ENCODE measurements at places on chromosomes 7 and 10.
A peak's percentile ranks its signal among the peaks of the same experiment; 100 is the strongest.

GRCh38 chr10:73399063-73399462 lies 14.8 kb downstream of the ANXA7 start:
- DNase-seq = no peak

GRCh38 chr10:4691301-4691700 lies 134.7 kb upstream of the AKR1E2 start:
- DNase-seq = no peak

DNA sequence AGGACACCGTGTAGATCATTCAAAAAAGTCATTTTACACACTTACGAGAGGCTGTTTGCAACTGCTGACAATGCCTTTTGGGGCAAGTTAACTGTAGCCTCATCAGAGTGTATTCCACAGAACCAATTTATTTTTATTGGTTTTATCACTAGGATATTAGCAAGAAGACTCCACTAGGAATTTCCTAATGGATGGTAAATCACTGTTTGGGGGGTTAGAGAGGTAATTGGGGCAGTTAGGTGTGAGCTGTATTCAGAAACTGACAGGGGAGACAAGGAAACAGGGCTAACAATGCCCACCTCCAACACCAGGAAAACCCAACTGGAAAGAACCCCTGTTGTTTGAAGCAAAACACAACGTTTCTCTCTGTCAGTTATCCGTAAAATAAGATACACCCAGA lies 383.0 kb upstream of the SHH start:
- no peak for DNase-seq

DNA sequence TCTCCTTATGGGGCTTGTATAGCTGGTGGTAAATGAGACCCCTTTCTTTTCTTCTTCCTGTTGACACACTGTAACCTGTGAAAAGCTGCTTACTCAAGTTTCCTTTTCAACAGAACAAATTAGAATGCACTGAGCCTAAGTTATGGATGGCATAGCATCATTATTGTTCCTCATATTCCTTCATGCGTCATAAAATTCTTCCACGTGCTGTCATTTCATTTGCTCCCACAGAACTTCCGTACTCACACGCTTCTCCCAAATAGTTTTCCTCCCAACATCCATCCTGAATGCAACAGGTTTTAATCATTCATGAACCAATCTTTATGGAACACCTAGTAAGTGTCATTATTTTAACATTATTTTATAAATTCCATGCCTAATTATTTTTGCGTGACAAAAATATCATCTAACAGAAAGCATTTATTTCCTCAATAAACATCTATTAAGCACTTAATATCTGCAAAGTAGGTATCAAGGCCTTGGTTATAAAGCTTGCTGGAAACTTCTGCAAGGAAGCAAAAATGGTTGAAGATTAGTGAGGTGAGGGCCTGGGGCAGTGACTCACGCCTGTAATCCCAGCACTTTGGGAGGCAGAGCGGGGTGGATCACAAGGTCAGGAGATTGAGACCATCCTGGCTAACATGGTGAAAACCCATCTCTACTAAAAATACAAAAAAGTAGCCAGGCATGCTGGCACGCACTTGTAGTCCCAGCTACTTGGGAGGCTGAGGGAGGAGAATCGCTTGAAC lies 18.9 kb upstream of the SEPTIN7 start:
- no peak for DNase-seq

DNA sequence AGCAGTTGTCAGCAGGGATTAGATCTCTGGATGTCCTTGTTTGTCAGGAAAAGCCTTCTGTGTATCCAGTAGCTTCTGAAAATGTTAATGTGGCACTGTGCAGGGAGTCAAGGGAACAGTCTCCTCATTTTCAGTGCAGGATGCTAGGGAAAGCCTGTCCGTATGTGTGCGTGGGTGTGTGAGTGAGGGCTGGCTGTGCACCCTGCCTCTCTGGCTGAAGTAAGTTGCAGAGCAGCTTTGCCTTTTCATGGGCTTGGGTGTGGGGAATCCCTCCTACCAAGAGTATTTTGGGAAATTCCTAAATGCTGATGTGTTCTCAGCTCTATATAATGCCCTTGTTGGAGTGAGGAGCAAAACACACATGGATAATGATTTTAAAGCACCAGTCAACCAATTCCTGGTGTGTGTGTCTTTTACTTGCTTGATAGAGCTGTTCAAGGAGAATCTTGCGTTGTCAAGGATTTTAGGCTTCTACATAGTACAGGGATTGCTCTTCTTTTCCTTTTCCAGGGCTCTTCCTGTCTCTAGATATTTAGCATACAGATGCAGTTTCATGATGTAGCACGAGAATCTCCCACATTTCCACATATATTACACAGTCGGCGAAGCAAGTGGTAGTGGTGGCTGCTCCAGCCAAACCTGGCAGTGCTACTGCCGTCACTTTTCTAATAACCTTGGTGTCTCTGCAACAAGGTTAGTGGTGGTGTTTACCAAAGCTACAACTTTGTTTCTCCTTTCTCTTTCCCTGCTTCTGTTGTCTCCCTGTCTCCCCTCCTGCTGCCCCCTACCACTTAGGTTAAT lies 92.8 kb downstream of the MCU start:
- DNase-seq = peak; percentile 67

- no peak for DNase-seq
Observed at GRCh38 chr7:3266240-3266639, 34.8 kb upstream of the SDK1 start.

DNA sequence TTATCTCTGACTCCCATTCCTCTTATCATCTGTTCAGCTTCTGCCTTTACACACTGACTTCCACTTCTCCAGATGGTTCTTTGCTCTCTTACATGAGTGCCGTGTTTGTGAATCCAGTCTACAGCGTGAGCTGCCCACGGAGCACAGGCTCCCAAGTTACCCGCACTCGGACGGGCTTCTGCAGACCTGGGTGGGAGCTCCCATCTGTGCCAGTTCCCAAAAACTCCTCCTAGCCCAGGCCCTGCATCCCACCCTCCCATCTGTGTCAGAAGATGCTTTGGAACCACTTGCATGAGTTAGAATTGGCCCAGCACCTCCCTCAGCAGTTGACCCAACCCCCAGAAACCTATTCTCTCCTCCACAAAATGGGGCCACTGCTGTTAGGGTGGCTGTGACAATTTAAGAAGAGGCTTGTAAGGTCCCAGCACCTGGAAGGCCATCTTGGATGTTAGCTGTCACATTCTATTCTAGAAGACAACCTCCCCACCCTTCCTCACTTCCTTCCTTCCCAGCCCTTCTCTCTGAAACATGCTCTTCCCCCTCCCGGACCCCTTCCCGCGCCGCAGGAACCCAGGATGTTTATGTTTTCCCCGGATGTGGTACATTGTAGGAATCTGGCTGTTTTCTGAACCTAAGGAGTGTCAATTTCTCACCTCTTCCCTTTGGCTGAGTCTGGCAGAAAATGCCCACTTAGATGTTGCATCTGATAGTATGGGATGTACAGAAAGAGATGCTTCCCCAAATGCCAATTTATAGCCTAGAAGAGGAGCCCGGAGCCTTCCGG lies 79.2 kb downstream of the CCDC3 start:
- no peak for DNase-seq

DNA sequence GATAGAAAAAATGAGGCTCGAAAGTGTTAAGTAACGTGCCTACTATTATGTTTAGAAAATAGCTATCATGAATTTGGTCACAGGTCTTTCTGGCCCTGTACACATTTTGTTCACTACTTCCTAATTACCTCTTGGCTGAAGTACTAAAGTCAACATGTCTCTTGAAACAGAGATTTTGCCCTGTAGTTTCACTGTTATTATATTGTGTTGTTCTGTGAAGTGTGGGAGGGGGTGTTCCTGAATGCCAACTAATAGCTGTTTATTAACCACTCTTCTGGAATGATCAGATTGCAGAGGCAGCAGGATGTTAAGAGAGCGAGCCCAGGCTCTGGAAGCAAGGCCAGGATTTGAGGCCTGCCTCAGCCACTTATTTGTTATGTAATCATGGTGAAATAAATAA lies 72.1 kb downstream of the RNF133 start:
- no peak for DNase-seq

DNA sequence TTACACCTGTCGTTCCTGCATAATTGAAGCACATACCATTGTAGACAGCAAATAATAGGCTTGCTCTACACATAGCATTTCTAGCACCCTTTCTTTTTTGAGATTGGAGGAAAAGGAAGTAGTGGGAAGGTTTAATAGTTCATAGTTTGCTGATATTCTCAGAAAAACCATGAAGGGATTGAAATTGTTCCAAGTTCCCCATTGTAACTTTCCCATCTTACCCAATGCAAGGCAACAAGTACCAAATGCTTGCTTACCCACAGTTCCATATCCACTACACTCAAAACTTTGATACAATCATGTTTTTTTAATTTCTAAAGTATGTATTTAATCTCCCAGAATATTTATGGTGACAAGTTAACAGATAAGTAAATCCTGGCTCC lies 13.8 kb downstream of the CYP3A5 start:
- DNase-seq = no peak

- DNase-seq = no peak
Observed at GRCh38 chr7:134458341-134458805, 527 bp downstream of the AKR1B1 start.

DNA sequence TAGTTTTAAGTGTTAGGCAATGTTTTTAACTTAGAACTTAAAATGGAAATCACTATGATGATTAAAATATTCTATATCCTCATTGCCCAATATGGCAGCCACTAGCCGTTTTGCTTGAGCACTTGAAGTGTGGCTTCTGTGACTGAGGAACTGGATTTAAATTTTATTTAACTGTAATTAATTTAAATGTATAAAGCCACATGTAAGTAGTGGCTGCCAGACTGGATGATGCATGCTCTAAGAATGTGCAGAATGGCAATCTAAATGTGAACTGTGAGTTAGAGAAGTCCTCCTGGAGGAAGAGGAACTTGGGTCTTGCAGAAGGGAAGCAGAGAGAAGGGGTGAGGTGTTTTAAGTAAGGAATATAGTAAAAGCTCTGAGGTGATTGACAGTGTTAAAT lies 451.4 kb downstream of the SUGCT start:
- no peak for DNase-seq

GRCh38 chr7:39184391-39184790 lies 206.7 kb downstream of the POU6F2 start:
- no peak for DNase-seq

DNA sequence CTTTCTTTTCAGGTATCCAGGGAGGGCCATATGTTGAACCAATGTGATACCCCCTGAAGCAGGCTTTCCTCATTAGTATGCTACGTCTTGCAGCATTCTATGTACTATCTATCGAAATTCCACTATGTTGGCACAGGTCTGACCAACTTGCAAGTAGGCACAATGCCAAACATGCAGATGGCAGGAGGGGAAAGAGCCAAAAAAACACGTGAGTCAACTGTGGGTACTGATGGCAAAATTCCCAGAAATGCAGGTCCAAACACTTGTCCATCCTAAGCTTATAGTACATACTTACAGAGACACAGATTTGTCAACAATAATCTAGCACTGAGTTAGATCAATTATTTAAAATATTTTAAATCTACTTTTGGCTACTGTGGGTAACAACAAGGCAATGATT lies 394.9 kb downstream of the DGKB start:
- no peak for DNase-seq

GRCh38 chr10:126972635-126973414 lies 67.6 kb downstream of the DOCK1 start:
- peak; percentile 71 for DNase-seq

DNA sequence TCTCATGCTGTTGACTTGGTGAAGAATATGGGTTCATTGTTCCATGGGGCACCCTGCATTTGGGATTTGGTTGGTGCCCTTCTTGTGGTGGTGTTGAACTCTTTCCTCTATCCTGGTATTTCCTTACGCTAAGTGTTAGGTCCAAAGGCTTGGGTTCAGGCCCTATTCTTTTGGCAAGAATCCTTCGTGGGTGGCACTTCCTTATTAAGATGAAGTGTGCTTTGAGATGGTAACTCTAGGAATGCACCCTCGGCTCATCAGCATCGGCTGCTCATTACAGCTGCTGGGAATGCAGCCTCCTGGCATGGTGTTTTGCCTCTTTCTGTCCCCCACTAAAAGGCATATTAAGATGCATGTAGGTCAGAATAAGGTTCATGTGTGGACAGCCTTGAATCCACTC lies 380.7 kb downstream of the RPS24 start:
- DNase-seq = no peak

DNA sequence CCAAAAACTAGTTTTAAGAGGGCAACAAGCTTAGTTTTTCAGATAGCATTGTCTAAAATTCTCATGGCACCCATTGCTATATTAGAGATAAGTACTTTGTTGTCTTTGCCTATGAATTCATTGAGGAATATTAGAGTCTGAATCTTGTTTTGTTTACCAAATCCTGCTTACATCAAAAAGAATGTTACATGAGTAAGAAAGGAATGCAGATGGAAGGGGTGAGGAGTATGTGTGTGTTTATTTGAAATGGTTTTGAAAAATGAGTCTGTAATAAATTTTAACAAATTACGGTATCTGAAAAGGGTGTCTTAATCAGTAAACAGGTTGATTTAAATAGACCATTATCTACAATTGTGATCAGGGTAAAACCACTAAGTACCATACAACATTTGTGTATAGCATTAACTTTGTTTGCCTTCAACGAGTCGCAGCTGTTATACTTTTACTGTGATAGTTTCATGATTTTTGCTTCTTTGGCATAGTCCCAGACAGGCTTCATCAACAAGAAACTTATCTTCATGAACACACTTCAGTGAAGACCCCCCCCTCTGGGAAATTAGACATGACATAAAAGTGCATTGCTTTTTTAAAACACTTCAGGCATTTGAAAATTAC lies 1183.9 kb upstream of the C7orf33 start:
- DNase-seq = no peak

- DNase-seq = peak; percentile 42
Observed at GRCh38 chr10:93420091-93420490, 62.0 kb downstream of the MYOF start.

GRCh38 chr7:26397796-26398426 lies 106.2 kb downstream of the SNX10 start:
- DNase-seq = no peak

DNA sequence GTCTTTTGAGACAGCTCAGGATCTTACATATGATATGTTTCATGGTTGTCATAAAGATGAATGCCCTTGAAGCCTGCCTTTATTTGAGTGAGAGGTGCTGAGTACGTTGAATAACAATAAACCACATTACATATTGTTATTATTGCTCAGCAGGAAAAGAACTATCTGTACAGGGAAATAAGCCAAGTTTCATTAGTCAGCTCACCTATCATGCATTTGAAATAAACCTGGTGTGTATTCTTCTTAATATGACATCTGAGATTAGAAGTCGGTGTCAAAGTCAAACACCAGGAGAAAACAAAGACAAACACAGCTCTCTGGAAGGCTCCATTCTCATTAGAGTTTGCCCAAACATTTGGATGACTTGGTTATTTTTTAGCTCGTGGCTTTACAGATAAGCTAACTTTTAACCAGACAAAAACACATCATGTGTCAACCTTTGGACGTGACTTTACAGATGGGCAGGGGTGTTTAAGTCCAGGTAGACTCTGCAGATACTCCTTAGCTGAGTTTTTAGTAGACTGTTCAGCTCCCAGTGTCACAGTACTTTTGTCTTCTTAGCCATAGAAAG lies 71.2 kb upstream of the AOAH start:
- no peak for DNase-seq

- DNase-seq = peak; percentile 3
Observed at GRCh38 chr10:19788075-19788686, 28.1 kb upstream of the PLXDC2 start.

- no peak for DNase-seq
Observed at GRCh38 chr10:72976886-72977285, 22.3 kb upstream of the PLA2G12B start.
